ENCODE measurements at places on chromosomes 7 and 10.
A peak's percentile ranks its signal among the peaks of the same experiment; 100 is the strongest.

DNA sequence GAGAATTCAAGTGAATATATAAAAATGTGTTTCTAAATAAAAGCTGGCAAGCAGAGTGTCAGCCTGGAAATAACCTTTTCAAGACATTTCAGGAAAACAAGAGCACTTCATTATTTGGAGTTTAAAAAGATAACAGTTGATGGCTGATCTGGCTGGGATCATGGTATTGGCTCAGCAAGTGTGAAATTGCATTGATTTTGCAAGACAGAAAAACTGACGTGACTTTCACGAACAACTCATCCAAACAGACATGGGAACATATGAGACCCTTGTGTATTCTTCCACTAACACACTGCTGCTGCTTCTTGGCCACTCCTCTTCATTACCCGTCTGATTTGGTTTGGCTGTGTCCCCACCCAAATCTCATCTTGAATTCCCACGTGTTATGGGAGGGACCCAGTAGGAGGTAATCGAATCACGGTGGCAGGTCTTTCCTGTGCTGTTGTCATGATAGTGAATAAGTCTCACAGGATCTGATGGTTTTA lies 108.5 kb downstream of the RAB18 start:
- DNase-seq: no peak

- DNase-seq: no peak
Observed at GRCh38 chr7:131231381-131232220, 96.1 kb upstream of the MKLN1 start.

GRCh38 chr7:134829380-134829986 lies 50.0 kb downstream of the CALD1 start:
- DNase-seq: no peak

GRCh38 chr7:149780636-149781419 lies 7.4 kb upstream of the ZNF467 start:
- no peak for DNase-seq

DNA sequence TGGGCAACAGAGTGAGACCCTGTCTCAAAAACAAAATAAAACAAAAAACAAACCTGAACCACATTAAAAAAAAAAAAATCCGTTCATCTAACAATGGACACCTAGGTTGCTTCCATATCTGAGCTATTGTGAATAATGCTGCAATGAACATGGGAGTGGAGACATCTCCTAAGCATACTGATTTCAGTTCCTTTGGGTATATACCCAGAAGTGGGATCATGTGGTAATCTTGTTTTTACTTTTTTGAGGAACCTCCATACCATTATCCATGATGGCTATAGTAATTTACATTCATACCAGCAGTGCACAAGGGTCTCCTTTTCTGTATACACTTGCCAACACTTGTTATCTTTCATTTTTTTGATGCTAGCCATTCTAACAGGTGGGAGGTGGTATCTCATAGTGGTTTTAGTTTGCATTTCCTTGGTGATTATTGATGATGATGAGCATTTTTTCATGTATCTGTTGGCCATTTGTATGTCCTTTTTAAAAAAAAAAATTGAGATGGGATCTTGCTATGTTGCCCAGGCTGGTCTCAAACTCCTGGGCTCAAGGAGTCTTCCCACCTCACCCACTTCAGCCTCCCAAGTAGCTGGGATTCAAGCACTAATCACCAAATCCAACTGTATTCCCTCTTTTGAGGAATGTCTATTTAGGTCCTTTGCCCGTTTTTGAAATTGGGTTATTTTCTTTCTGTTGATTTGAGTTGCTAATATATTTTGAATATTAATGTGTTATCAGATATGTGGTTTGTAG lies 17.5 kb downstream of the CDK13 start:
- DNase-seq: no peak

DNA sequence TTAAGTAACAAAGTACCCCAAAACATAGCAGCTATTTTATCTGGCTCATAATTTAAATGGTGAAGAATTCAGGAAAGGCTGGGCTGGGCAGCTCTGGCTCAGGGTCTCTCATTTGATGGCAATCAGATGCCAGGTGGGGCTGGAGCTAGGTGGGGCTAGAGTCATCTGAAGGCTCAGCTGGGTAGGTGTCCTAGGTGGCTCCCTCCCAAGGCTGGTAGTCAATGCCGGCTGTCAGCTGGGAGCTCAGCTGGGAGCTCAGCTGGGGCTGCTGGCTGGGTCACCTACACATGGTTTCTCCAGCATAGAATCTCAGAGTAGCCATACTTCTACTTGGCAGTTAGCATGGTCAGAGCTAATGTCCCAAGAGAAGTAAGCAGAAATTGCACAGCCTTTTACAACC lies 34.1 kb downstream of the OSBPL3 start:
- DNase-seq: no peak

DNA sequence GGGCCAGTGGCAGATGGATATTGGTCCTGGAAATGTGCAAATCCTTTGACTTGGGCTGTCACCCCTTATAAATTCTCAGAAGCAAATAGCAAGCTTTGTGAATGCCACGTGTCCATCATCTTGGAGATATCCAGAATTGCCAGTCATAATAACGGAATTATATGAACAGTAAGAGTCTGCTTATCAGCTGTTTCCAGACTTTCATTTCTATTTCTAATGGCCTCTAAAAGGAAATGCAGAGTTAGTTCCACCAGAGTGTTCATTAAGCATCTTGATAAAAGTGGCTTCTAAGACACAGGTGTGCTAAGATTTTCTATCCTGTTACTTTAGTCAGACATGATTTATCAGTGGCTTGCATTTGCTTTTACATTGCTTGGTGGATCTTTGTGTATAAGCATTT lies 87.4 kb downstream of the RAMP3 start:
- no peak for DNase-seq

GRCh38 chr10:13844651-13845050 lies 257.9 kb downstream of the PRPF18 start:
- no peak for DNase-seq

GRCh38 chr10:86067436-86068050 lies 299.1 kb downstream of the GRID1 start:
- DNase-seq: no peak

DNA sequence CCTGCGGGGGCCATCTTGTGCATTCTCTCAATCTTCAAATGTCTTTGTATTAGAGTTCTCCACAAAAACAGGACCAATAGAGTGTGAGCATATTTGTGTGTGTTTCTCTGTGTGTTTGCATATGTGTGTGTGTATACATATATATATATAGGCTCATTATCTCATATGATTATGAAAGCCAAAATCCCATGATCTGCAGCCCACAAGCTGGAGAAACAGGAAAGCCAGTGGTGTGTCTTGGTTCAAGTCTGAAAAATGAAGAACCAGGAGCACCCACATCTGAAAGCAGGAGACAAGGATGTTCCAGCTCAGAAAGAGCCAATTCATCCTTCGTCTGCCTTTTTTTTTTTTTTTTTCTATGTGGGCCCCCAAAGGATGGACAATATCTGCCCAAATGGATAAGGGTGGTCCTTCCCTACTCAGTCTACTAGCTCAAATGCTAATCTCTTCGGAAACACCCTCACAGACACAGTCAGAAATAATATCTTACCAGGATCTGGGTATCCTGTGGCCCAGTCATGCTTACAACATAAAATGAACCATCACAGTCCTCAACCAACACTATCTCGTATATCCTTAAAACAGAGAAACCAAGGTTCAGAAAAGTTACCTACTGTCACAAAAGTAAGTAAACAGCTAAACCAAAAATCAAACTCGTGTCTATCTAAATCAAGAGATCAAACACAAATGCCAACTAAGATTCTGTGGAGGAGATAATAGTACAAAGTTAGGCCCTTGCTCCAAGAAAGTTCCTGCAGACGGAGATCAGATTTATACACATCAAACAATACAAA lies 141.9 kb downstream of the JMJD1C start:
- no peak for DNase-seq

- peak; percentile 74 for DNase-seq
Observed at GRCh38 chr10:31602541-31603234, 283.7 kb downstream of the ZEB1 start.

GRCh38 chr7:99196536-99197258 lies 11.2 kb downstream of the KPNA7 start:
- DNase-seq: no peak

DNA sequence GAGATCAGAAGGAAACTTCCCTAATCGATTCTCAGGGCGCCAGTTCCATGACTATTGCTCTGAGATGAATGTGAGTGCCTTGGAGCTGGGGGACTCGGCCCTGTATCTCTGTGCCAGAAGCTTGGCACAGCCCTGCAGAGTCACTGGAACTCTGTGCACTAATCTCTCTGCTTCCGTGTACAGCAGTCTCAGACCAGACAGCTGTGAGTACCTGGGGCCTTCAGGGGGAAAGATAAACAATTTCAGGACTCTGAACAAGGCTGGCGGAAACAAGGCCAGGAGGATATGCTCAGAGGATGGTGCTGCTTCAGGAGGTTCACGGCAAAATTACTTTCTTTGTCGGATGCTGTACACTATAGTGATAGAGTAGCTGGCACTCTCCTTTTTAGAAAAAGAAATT lies 131.7 kb upstream of the PRSS58 start:
- DNase-seq: no peak

DNA sequence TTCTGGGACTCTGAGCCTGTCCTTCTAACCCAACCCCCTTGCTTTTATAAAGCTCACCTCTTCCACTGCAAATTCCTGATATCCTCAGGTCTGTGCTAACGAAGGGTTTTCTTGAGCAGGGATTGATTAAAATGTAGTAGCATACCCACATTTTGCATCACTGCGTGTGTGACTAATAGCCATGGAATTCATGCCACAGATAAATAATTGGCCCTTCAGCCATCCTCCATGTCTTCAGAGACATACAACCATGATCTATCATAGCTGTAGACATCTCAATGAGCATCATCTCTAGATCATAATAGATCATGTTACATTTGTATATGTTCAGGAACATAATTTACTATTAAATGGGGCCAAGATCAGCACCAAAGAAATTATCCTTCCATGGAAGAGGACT lies 990.3 kb downstream of the KCNMA1 start:
- peak; percentile 39 for DNase-seq

DNA sequence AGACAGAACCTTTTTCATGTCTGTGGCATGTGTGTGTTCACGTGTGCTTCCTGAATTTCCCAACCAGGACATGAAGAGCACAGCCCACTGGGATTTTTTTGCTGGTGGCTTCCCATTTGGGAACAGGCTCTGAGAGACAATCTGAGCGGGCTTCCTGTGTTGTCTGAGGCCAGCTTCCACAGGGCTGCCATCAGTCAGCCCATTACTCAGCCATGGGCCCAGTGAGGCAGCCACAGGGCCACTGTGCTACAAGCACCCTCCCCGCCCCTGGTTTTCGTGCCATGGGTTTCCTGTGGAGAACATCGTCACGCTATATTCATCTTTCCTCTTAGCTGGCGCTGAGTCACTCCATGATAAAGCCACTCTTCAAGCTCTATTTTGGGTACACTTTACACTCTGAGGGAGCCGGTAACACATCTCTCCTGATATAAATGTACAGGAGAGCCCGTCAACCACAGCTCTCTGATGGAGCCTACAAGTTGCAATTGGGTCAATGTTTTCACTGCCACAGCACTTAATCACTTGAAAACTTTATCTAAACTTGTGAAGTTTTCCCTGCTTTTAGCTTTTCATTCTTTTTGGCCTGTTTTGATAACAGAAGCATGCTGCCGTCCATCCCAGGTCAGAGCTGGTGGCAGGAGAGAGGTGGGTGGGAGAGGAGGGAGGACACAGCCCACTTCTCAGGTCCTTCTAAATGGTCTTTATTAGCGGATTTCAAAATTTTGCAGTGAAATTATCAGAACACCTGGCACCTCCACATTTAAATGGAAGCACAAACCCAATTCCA lies 96.9 kb downstream of the HIPK2 start:
- DNase-seq: peak; percentile 57

DNA sequence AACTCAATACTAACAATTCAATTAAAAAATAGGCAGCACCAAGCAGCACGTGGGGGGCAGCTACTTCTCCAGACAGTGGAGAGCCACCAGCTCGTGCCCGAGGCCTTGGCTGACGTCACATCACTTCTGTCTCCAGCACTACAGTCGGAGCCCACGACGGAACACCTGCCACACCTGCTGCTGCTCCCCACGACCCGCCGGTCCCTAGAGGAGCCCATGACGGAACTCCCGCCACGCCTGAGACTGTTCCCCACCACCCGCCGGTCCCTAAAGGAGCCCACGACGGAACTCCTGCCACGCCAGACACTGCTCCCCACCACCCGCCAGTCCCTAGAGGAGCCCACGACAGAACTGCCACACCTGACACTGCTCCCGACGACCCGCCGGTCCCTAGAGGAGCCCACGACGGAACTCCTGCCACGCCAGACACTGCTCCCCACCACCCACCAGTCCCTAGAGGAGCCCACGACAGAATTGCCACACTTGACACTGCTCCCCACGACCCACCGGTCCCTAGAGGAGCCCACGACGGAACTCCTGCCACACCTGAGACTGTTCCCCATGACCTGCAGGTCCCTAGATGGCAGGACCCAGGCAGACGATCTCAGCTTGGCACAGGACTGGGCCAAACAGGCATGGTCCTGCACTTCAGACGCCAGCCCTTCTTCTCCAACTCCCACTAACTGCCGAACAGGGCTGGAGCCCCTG lies 258.0 kb downstream of the ELFN1 start:
- DNase-seq: no peak

GRCh38 chr7:2433713-2434550 lies 30.5 kb downstream of the CHST12 start:
- no peak for DNase-seq

DNA sequence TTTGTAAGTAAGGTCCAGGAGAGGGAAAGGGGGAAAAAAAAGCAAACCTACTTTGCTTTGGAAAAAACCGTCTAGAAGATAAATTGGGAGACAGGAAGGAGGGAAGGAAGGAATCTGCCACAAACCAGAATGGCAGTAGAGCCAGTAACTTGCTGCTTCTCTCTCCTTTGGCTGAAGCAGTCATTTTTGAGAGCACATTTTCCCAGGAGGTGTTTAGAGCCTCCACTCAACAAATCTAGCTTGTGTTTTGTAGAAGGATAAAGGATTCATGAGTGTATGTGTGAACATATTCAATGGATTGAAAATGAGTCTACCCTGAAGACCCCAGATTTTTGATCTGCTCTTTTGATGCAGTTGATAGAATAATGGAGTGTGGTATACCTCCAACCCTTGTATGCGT lies 2.6 kb downstream of the NRG3 start:
- DNase-seq: no peak

- DNase-seq: no peak
Observed at GRCh38 chr7:34130558-34131295, 225.4 kb downstream of the BMPER start.

All from urothelium cell line (cell line).